ENCODE measurements at places on chromosomes 6 and 20.

- no peak for DNase-seq
These were observed 266.7 kb downstream of the CDH26 start for GRCh38 chr20:60224914-60225313.

- peak; percentile 42 for DNase-seq
These were observed at the start of gene PLEKHG1 for GRCh38 chr6:150599199-150600009. PLEKHG1 (plus strand) TSS chr6:150599885; CDS start chr6:150733682, 133,797 bp downstream.

DNA sequence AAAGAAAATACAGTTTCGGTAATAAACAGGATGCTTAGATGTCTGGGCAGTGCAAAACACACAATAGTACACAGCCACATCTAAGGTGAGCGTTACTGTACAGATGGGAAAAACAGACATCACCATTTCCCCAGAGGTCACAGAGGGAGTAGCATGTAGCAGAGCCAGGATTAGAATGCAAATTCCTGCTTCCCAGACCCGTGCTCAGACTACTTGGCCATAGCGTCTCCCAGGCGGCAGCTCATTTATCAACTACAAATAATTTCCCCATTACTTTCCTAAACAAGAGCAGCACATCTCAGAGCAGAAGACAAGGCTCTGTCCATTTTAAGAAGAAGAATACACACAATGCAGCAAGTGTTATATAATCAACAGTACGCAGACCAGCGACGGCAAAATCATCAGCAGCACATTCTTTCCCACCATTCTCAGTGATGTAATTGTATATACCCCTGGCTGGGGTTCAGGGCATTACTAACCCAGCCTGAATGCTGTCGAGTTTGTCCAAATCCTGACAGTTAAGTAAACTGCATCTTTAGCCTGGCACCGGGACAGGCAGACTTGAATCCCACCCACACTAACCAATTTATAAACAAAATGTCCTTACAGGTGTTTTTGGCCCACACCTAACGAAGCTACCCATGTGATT is 61.9 kb downstream of the CNKSR3 start:
- peak; percentile 33 for DNase-seq

- DNase-seq, result no peak
These were observed 48.2 kb downstream of the AGPAT4 start for GRCh38 chr6:161225681-161226008.

DNA sequence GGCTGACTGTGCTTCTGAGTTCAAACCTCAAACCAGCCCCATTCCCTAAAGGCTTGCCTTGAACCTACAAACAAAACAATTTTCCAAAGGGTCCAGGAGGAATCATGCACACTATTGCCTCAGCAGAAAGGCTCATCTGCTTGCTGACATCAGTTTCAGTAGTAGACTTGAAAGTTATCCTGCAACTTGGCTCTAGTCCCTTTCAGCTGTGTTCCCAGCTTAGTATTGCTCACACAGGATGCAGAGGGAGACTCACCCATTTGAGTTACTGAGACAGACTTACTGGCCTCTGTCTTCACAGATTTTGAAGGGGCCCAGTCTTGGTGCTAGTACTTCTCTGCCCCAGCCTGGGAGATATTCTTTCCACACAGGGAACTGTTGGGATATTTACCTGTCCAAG is 38.5 kb upstream of the TFB1M start:
- DNase-seq, result no peak
